RCC 7860 (cell line): ENCODE measurements at places on chromosomes 6 and 20.

GRCh38 chr6:26501482-26501986 lies 1.4 kb downstream of the BTN1A1 start:
- DNase-seq: no peak

GRCh38 chr20:58237318-58238132 lies 9.1 kb upstream of the ANKRD60 start:
- DNase-seq: no peak

GRCh38 chr6:164826831-164827468 lies 482.5 kb downstream of the C6orf118 start:
- peak; percentile 79 for DNase-seq

DNA sequence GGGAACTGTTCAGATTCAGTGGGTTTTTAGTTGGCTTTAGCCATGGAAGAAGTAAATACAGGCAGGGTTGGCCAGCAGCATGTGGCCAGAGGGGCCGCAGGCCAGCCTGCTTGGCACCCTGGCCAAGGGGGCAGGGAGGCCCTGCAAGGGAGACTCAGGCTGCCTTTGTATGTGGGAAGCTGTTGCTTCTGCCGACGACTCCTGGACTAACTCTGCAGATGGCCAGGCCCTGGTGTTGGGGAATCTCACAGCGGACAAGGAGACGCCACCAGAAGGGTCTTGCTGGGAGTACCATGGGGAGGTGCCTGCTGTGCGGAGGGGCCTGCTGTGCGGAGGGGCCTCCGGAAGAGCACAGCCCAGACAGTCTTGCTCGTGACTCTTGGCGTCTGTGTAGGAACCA lies 25.2 kb downstream of the PYGB start:
- no peak for DNase-seq

- no peak for DNase-seq
Observed at GRCh38 chr20:3679749-3680700, 1.8 kb downstream of the ADAM33 start.

- DNase-seq: peak; percentile 45
Observed at GRCh38 chr6:137698636-137699030, 168.4 kb upstream of the TNFAIP3 start.

- DNase-seq: no peak
Observed at GRCh38 chr6:108710551-108710950, 137.7 kb upstream of the ARMC2 start.

GRCh38 chr20:4484379-4484997 lies 237.2 kb upstream of the PRND start:
- no peak for DNase-seq

DNA sequence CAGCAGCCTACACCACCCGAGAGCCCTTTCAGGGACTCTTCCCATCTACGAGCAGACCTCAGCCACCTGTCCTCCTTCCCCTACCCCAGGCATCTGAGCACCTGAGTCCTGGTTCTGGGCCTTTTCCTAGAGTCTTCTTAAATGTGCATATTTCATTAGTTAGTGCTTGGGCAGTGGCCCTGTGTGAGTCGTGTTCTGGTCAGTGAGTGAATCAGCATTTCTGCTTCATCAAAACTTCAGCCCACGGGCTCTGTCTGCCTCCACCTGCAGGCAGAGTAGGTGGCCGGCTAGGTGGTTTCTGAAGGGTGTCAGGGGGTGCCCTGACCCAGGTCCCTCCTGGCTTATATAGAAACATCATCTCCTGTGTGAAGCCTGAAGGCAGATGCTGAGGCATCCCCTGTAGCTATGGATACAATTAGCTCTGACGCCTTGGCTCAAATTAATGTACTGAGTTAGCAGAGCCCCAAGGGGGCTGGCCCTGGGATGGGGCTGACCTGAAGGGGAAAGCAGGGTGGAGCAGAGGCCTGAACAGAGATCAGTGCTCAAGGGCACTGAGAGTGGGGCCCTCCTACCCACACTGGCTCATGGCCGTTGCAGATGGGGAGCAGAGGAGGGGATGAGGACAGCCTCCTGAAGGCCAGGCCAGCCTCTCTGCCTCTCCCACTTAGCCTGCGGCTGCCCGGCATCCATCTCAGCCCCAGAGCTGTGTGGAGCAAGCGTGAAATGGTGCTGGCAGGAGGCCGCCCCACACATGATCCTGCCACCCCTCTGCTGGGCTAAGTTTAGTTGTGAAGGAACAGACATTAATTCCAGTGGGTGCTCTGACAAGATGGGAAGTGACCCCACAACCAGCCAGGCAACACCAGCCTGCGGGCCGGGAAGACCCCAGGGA lies 13.6 kb downstream of the IP6K3 start:
- no peak for DNase-seq

GRCh38 chr6:52595000-52595795 lies 18.3 kb upstream of the TRAM2 start:
- DNase-seq: peak; percentile 89

DNA sequence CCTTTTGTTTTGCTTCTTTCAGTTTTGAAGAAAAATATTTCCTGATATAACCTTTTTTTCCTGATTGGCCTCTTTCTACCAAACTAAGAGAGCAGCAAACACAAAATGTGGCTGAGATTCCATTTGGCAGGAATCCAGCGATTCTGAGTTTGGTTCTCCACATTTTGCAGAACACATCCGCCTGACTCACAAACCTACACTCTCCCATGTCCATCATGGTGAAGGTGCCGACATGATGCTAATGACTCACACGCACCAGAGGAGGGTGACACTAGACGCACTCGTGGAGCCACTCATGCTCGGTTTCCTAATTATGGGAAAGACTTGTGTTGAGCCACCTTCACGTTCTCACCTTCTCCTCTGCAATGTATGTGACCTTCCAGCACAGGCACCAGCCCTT lies 45.9 kb upstream of the DUSP22 start:
- DNase-seq: no peak

GRCh38 chr20:25637247-25637646 lies 13.4 kb upstream of the NANP start:
- no peak for DNase-seq

GRCh38 chr6:100168148-100168547 lies 174.1 kb upstream of the MCHR2 start:
- no peak for DNase-seq

DNA sequence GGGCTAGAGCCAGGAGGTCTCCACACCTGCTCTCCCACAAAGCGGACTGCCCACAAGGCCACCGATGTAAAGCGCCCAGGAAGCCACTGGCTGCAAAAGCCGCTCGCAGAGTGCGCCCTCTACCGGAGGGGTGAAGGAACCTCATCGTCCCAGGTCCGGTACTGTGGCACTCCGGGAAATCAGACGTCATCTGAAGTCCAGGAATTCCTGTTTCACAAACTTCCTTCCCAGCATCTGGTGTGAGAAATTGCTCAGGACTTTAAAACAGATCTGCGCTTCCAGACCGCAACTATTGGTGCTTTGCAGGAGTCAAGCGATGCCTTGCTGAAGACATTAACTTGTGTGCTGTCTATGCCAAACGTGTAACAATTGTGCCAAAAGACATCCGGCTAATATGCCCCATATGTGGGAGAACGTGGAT lies 115.1 kb upstream of the ARID1B start:
- DNase-seq: no peak

DNA sequence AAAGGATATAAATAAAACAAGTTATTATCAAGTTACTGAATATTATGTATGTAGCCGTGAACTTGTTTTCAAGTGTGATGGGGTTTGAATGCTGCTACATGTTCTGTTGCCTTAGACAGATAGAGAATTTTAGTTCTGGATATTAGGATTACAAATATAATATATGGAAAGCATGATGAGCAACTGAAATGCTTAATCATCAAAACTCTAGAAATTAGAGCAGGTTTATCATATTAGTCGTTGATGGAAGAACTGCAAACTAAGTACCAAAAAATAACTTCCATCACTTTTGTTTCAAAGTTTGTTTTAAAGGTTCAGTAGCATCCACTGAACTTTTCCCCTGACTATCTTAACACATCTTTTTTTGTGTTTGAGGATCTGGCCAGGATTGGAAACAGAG lies 49.1 kb upstream of the CCN2 start:
- DNase-seq: no peak

- DNase-seq: no peak
Observed at GRCh38 chr6:3455147-3455568, 1.7 kb downstream of the SLC22A23 start.

- peak; percentile 98 for DNase-seq
Observed at GRCh38 chr6:162964488-162965140, 236.8 kb downstream of the PACRG start.

DNA sequence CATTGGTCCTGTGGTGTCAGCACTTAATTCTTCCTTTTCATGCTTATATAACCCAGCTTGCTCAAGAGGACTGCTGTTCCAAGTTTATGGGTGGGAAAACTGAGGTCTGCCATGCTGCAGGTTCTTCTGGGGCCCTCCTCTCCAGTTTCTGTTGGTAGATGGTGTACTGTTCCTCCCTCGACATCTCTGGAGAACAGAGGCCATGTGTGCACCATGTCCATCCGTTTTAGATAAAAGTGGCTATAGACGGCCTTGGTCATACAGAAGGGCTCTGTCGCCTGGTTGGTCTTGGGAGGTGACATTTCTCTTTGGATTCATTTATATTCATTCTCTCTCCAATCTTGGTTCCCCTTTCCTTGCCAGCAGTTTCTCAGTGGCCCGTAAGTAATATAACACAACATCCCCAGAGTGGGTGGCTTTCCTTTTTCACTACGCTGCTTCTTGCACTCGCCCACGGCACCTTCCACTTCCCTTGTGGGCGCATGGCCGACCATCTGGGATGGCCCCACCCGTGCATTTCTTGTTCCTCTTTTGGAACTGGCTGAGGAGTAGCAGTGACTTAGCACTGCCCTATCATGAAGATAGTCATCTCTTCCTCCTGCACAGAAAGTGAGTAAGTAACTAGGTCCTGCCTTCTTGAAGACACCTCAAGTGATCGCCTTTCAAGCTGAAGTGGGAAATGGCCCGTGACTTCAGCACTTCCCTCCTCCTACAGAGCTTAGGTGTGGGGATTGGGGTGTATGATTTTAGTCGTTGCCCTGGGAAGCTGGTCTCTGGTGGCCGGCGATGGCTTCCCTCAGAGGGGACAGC lies 94.2 kb downstream of the RREB1 start:
- no peak for DNase-seq

GRCh38 chr6:35474131-35474941 lies 6.1 kb downstream of the RPL10A start:
- no peak for DNase-seq

DNA sequence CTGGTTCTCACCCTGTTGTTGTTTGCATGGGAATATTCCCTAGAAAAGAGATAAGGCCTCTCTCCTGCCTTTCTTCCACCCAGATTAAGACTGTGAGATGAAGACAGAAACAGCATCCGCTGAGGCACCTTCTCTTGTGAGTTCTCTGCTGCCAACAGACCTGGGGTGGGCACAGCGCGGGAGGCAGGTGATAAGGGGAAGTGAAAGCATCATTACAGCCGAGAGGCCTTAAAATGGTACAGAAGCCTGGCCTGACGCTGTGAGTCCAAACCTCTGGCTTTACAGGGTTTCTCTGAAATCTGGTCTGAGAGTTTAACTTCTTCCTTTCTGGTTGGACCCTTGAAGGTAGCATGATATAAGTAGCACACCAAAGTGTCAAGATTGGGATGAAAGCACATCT lies 21.0 kb upstream of the IYD start:
- no peak for DNase-seq
